ENCODE measurements at places on chromosomes 1 and 21.

- DNase-seq: no peak
Measured at GRCh38 chr1:98145655-98146054, 224.8 kb upstream of the DPYD start.

DNA sequence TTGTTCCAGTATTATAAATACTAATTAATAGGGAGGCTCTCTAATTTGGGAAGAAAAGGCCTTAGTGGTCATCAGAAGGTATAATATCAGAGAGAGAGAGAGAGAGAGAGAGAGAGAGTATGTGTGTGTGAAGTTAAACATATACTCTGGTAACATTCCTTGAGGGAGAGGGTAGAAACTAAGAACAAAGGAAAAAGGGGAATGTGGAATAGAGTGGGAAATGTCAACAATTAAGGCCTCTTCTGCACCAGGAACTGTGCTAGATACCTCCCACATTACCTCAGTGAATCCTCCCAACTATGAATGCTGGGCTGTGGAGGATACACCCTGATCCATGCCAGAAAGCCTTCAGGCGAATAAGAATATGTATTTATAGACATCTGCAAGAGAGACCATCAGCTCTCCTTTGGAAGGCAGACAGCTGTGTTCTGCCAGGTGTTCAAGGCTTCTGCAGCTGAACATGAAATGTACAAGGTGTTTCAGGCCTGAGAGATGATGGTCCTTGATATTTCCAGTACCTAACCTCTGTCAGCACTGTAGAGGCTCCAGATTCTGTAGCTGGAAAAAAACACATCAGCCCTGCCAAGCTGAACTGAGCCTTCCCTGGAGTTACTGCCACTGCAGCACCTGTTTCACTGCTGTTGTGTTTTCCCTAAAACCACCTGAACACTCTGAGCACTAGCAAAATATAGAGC is 29.1 kb downstream of the TBX15 start:
- DNase-seq: no peak

DNA sequence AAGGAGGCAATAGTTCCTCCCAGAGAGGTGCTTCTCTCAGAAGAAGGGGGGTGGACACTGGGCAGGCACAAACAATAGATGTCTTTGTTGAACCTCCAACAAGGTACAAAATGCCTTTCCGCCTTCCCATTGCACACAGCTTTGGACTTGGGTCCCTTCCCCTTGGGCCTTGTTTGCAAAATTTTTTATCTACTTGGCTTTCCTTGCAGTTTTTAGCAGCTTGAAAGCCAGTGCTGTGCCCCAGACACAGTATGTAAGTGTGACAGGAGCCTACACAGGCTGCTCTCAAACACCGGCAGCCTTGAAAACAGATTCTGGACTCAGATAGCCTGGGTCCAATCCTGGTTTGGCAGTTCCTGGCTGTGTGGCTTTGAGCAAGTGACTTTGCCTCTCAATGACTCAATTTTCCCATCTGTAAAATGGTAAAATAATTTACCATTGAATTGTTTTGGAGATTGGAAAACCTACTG is 43.0 kb downstream of the ELAPOR1 start:
- no peak for DNase-seq

- DNase-seq: no peak
Measured at GRCh38 chr1:40930174-40930964, 49.1 kb upstream of the CTPS1 start.

- DNase-seq: no peak
Measured at GRCh38 chr1:48831120-48831978, 54.7 kb upstream of the BEND5 start.

DNA sequence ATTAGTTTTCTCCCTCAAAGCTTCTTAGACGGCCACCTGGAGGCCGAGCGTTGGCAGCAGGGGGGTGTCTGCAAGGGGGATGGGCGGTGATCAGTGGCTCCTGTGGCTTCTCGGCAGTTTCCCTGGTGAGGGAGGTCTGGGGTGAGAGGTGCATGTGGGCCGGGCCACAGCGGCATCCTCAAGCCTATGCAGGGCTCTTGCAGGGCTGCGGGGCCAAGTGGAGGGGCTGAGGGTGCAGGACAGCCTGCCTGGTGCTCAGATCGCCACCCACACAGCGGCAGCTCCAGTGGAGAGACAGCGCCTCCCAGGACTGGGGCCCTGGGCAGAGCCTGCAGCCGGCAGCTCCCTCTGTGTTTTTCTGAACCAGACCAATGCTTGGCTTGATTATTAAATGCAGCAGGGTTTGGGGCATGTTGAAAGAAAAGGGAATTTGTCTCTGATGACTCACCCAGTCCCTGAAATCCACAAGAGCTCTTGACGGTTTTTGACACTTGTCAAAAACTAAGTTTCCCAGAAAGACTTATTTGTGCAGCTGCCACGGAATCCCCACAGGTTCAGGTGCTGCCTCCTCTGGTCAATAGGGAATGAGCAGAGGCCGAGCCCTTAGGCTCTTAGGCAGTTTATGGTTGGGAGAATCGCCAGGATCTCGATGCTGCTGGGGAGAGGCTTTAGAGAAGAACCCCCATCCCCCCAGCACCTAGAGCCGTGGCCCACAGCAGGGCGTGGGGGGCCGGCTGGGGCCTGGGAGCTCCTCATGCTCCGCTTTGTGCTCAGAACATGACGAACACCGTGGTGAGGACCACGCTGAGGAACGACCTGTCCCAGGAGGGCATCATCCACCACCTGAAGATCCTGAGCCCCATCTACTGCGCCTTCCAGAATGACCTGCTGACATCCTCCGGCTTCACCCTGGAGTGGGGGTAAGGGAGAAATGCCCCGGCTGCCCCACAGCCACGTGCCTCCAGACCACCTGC is 54.7 kb downstream of the UMODL1 start:
- no peak for DNase-seq

DNA sequence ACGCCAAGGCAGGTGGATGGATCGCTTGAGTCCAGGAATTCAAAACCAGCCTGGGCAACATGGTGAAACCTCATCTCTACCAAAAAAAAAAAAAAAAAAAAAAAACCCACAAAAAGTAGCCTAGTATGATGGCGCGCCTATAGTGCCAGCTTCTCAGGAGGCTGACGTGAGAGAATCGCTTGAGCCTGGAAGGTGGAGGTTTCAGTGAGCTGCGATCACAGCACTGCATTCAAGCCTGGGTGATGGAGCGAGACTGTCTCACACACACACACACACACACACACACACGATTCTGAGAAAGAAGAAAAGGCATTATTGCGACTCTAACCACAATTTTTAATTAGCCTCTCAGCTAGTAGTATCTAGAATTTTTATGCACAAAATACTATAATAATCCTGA is 86.5 kb downstream of the RASAL2 start:
- DNase-seq: no peak

- DNase-seq: no peak
Measured at GRCh38 chr1:195851804-195852203, 756.4 kb downstream of the KCNT2 start.

DNA sequence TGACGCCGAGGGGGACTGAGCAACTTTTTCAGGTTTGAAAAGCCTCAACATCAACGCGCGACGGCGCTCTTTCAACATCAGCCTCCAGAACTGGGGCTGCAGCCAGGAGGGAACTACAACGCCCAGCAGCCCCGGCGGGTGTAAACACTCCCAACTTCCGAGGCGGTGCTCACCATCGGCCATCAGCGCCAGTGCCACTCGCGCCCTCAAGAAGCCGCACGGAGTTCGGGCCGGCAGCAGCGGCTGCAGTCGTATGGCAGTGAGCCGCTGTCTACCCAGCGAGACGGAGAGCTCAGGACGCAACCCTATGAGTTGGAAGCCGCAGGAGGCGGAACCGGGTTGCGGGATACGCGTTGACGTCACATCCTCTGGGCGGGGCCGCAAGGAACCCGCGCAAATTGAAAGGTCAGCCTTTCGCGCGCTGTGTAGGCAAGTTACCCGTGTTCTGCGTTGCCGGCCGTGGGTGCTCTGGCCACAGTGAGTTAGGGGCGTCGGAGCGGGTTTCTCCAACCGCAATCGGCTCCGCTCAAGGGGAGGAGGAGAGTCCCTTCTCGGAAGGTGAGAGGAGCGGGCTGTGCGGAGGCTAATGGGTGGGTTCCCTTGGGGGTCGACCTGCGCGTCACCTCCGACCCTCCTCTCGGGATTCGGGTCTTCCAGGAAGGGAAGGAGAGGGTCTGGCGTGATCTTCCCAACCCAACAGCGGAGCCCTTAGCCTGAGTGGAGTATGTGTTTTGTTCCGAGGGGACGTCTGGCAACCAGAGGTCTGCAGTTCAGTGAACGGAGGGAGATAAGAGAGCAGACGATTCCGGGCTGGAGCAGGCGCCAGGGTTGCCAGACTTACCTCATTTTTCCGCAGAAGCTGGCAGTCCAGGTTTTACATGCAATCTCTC is at the start of gene EXO1:
EXO1 (plus strand) TSS at position 409 of the 890 bp plus-strand sequence. CDS start 2,222 bp downstream, outside the sequence.
- DNase-seq: peak; percentile 77

DNA sequence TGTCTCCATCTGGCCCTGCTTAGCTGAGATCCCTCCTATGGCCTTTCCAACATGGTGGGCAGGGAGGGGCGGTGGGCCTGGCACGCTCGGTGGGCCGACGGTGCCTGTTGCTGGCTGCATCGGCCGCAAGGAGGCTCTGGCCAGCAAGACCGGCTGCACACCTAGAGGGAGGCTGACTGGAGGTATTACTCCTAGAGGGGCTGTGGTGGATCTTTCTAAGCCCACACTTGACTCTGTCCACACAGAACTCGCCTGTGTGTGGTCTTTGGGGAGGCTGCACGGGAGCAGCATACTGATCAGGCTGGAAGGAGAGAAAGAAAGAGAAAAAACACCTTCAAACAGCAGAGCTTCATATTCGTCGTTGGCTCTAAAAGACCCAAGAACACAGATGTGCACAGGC is 41.7 kb upstream of the ZC3H12A start:
- DNase-seq: no peak

- DNase-seq: no peak
Measured at GRCh38 chr1:244154872-244155531, 103.9 kb downstream of the ZBTB18 start.

GRCh38 chr1:59317780-59318179 is 20.9 kb downstream of the FGGY start:
- no peak for DNase-seq

Measured in NCI-H226 (cell line).